Ovary (tissue), 10 donors: ENCODE measurements at places on chromosomes 16 and 17.

- DNase-seq: no peak
Measured at GRCh38 chr17:82112181-82112913, 14.3 kb upstream of the FASN start.

DNA sequence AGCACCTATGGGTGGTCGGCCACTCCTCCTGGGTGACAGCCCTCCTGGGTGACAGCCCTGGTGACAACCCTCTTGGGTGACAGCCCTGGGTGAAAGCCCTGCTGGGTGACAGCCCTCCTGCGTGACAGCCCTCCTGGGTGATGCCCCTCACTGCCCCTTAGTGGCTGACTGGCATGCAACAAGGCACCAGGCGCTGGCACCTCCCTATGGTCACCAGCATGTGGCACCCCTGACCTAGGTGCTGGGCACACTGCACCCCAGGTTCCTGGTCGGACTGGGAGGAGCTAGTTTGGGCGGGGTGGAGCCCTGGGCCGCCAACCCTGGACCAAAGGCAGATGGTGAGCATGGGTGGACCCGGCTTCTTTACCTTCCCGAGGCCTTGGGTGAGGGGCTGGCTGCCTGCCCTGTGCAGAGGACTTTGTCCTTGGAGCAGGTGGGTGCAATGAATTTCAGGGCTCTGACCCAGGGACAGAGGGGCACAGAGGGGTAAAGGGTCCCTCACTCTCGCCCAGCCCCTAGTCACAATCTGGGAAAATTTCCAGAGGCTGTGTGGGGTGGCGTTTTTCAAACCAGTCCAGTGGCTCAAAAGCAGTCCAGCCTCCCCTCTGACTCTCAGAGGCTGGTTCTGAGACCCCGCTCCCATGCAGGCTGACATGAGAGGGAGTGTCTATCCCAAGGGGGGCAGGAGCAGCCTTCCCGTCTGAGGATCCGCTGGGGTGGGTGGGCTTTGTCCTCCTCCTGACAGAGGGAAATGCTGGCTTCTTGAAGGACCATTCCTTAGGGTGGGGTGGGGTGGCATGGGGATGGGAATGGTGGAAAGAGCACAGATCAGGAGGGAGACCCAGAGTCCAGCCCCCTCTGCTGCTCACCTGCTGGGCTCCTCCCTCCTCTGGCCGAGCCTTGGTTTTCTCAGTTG, 25.9 kb upstream of the TNFRSF13B start:
- DNase-seq: no peak

DNA sequence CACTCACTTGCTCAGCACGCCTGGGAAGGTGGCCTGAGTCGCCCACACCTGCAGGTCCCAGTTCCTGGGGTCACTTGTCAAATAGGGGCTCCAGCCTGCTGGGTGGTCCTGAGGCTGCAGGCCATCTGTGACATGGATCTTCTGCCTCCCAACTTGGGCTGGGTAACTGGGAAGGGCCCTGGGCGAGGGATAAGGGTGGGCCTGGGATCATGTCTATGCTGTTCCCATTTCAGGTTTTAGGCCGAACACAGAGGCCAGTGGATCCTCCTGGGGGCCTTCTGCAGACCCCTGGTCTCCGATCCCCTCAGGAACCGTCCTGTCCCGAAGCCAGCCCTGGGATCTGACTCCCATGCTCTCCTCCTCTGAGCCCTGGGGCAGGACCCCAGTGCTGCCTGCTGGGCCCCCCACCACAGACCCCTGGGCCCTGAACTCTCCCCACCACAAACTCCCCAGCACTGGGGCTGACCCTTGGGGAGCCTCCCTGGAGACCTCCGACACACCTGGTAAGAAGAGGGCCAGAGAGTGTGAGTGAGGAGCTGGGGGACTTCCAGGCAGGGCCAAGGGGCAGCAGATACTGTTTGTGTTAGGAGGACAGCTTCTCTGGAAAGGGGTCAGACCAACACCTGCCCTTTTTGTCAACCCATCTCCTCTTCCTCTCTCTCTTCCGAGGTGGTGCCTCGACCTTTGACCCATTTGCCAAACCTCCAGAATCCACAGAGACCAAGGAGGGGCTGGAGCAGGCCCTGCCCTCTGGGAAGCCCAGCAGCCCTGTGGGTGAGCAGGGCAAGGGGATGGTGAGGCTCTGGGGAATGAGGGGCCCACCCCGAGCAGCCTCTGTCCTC, 6.2 kb upstream of the SPATA20 start:
- DNase-seq: no peak

DNA sequence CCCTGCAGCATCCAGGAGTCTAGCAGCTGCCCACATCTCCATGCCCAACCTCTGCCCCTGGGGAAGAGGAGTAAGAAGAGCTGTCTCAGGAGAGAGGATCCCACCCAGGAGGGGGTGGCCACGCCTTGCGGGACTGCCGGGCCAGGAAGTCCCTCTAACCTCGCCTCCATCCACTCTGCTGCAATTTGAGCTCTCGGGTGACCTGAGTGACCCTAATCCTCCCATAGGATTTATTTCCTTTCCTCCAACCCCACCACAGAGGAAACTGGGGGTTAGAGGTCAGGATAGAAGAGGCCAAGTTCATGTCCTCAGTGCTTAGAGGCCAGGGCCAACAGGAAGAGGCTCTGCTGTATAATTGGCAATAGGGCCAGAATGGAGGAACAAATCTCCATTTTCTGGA, 22.6 kb upstream of the NGFR start:
- no peak for DNase-seq
